ENCODE measurements at places on chromosomes 16 and 17. TPM values are rescaled to one million over a fixed set of nuclear protein-coding genes. Genes with fewer than 3 reads are reported as not detected.

DNA sequence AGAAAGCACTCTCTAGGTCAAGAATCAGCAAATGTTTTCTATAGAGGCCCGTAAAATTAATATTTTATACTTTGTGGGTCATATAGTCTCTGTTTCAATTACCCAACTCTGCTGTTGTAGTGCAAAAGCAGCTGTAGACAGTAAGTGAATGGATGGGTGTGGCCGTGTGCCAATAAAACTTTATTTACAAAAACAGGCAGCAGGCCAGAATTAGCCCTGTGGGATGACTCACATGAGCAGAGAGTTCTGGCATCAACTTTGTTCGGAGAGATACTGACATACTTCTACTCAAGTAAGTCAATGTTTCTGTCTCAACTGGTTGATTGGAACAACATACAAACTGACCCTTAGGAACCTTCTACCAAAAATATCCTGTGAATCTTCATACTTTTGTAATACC is 616.2 kb downstream of the MAF start:
- no peak for DNase-seq

GRCh38 chr17:82301916-82302567 is 15.4 kb downstream of the CD7 start:
- DNase-seq, result no peak

- DNase-seq, result no peak
These were observed 526 bp downstream of the CBFB start for GRCh38 chr16:67029254-67030096.

- no peak for DNase-seq
These were observed 142.8 kb downstream of the GRIN2A start for GRCh38 chr16:10039220-10040096.

Gene DNAH2
- 0.06 TPM for polyA plus RNA-seq

DNA sequence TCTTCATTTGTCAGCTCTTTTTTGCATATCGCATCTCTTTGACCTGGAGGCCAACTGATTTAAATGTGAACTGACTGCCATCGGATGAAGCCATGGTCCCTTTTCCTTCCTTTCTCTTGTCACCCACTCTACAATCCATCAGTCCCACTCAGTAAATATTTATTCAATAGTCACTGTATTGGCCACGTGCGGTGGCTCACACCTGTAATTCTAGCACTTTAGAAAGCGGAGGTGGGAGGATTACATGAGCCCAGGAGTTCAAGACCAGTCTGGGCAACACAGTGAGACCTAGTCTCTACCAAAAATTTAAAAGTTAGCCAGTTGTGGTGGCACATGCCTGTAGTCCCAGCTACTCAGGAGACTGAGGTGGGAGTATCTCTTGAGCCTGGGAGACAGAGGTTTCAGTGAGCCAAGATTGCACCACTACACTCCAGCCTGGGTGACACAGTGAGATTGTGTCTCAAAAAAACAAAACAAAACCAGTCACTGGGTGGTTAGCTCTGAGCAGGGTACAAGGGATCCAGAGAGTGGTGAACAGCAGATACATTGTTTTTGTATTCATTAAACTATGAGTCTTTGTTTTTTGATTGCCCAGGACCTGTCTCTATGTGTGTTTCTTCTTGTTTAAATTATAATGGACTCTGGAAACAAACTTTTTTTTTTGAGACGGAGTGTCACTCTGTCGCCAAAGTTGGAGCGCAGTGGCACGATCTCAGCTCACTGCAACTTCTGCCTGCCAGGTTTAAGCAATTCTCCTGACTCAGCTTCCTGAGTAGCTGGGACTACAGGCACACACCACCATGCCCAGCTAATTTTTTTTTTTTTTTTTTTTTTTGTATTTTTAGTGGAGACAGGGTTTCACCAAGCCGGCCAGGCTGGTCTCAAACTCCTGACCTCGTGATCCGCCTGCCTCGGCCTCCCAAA is 6.9 kb downstream of the PHAF1 start:
- DNase-seq, result no peak

Gene ITGAL
- polyA plus RNA-seq, result not detected

Gene CCL23
- not detected for polyA plus RNA-seq

DNA sequence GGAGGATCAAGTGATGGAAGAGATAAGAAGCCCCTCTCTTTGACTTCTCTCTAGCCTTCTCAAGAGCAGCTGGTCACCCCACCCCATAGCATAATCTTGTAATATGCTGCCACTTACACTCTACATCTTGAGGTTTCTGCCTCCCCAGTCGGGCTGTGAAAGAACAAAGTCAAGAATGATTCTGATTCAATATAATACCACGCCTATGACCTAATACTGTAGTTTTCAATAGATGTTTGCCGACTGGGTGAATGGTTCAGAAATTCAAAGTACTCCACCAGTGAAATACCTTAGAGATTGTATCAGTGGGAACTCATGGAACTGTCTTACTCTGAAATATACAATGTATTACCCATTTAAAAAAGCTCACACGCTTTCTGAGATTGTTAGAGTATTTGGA is 93.0 kb upstream of the ZFHX3 start:
- no peak for DNase-seq

- no peak for DNase-seq
These were observed 401 bp downstream of the ARL16 start for GRCh38 chr17:81683208-81683583.

- DNase-seq, result no peak
These were observed 765 bp downstream of the KRT19 start for GRCh38 chr17:41527063-41528023.

- DNase-seq, result no peak
These were observed 18.2 kb upstream of the ERN1 start for GRCh38 chr17:64148017-64148631.

GRCh38 chr17:62870552-62870971 is 62.4 kb upstream of the MARCHF10 start:
- DNase-seq, result no peak

Gene SLC43A2
- 5.3 TPM for polyA plus RNA-seq

DNA sequence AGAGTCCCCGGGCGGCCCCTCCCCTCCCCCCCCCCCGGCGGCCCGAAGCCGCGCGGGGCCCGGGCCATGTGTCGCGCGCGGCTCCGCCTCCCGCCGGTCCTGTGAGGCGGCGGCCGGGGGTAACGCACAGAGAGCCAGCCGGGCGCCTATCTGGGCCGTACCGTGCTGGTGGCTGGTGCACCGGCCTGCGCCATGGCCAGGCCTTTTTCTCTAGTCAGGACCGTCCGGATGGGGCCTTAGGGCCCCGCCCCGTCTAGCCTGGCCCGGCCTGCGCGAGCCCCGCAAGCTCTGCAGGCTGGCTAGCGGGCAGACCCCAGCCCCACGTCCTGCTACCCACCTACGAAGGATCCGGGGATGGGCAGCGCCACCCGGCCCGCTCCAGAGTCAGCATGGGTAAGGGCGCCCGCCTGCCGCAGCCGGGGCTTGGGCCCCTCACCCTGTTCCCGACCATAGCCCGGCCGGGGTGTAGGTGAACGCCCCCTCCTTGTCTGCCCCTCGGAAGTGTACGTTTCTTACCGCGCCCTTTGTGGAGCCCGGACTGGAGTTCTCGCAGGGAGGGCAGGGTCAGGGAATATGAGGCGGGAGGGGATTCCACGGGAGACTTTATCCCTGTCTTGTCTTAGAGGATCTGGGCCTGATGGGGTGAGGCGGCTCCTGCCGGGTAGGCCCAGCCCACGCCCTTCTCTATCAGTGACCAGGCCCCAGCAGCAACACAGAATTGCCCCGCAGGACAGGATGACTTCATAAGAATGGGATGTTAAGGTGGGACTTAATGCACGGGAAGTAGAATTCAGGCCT is at the start of gene CENPT:
Gene CENPT (minus strand): TSS at position 630 of the 798 bp plus-strand sequence. CDS start 13,834 bp downstream, outside the sequence.
- no peak for DNase-seq

All from AG04450 (cell line).